Substantia nigra (tissue), 51 donors: ENCODE measurements at places on chromosomes 5 and 9.

- DNase-seq, result no peak
Measured at GRCh38 chr5:6470672-6471071, 22.0 kb downstream of the UBE2QL1 start.

DNA sequence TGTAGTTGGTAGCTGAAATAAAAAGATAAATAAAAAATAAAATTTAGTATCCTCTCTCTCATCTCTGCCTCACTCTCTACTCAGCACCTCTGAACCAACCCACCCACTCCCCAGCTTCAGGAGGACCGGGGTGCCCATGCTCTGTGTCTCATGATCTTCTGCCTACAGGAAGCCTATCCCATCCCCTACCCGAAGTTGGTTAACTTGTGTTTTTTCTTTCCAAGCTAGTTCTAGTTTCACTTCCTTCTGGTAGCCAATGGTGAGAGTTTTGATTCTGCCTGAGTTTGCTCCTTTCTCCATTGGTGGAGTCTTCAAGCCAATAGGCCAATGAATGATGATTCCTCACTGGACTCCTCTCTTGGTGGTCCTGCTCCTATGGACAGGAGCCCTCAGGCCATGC lies 32.1 kb downstream of the SNX24 start:
- DNase-seq, result no peak

DNA sequence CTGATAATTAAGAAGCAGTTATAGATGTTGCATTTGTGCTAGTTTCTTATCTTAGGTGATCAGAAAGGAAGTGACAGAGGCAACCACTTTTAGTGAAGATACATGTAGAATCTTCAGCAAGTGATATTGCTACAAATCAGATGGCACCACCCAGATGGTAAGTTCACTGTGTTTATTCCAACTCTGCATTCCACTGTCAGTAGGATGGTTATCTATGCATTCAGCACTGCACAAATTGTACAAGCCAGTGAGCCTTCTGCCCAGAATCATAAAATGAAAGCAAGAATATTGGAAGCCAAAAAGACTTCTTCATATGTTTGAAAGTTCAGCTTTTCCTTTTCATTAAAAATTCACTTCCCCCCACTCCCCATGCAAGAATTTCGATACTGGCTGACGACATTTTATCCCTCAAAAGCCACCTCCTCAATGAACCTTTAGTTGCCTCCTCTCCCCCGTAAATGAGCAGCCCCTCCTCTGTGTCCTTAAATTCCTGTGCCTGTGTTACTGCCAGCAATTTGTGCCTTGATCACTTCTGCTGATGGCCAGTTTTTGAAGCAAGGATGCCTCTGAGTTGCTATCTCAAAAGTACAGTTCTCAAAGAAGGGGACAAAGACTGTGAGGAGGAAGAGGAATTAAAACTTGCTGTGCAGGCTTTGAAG lies 91.6 kb downstream of the ZSWIM6 start:
- no peak for DNase-seq

DNA sequence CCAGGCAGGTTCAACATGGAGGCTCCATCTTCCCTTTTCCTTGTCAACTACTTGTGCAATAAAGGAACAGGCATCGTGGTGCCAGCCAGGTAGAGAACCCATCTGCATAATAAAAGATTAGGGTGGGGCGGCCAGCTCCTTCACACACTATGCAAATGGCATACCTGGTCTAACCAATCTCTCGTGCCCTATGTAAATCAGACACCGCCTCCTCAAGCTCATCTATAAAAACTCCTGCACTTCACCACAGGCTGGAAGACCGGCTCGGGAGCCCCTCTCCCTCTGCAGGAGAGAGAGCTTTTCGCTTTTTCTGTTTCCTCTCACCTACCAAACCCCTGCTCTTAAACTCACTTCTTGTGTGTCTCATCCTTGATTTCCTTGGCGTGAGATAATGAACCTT lies 244.3 kb upstream of the PUM3 start:
- no peak for DNase-seq

- no peak for DNase-seq
Measured at GRCh38 chr5:17305017-17305416, 87.6 kb downstream of the BASP1 start.

DNA sequence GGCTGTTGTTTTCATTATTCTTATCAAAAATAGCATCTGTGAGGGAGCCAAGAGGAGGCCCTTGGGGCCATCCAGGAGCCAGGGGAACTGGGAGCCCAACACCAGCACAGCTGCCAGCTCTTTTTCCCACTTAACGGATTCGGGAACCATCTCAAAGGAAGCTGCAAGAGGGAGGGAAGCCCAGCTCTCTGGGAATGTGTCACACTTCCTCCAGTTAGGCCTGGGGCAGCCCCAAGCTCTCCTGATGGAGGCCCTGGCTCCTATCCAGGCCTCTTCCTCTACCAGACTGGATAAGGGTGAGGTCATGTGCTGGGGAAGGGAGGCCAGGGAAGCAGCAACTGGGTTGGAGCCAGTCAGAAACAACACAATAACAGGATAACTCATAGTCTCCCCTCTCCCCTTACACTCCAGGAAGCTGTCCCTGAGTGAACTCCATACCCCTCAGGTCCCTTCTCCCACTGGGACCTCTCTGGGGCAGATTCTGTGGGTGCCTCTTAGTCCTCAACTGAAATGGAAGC lies 12.7 kb downstream of the CSF2 start:
- no peak for DNase-seq

GRCh38 chr9:68852941-68853340 lies 147.9 kb downstream of the PIP5K1B start:
- no peak for DNase-seq

DNA sequence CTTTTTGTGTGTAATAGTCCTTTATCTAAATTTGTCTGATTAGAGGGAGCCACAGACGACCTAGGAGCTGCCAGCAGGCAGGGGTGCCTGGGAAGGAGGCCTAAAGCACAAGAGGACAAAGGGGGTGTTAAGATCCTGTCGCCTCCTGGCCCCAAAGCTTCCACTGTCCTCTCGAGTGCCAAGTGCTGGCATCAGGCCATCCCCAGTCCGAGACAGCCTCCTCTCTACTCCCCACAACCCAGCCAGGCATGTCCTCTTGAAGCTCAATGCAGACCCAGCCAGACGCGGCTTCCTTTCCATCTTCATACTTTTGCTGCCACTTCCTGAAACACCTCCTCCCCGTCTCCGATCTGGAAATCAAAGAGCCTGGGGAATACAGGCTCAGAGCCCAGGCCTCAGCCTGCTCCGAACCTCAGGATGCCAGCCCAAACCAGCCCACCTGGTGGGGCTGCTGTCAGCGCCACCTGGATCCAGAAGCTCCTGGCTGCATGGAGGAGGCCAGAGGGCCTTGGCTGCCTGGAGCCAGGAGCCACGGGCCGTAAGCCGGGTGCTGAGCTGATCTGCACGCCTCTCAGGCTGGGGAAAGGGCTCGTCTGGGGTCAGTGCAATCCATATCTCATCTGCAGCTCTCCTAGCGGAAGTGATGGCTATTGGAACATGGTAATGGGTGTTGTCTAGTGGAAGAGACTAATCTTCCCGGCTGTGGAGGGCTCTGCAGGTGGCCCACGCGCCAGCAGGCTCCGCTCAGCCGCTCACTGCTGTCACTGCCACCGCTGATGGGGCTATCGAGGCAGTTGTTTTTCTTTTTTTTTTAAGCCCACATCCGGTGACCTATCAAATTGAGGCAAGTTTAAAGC lies 60.2 kb upstream of the FUBP3 start:
- no peak for DNase-seq

DNA sequence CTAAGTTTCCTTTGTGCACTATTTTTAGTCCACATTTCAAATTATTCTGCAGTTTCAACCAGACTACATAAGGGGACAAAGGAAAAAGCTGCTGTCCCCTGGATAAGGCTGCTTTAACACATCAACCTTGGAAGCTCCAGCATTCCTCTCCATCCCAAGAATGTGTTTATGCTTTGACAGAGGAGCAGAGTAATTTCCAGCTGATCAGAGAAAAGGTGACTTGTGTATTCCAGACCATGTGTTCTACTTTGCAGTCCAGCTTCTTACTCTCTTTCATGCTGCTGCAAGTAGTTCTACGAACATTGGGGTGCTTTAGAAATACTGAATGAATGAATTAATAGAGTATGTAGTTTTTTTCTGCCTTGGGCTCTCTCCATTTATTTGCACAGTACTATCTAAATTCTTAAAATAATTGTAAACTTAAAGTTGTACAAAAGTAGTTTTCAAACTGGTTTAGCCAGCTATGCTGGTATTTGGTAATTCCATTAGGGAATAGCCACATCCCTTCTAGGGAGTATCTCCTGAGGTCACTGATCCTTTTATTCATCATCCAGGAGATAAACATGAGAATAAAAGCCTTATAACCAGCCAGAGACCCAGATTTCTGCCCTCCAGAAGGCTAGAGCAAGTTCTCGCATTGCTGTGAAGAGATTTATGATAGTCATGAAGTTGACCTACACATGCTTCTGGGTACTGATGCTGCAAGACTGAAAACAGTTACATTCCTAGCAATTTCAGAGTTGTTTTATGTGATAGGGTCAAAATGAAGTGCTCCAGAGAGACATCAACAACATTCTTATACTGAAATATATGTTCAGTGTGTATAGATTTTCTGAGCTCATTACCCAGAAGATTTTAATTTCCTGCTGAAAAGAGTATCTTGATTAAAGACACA lies 215.2 kb downstream of the COMMD10 start:
- no peak for DNase-seq

GRCh38 chr5:7763621-7764072 lies 87.3 kb downstream of the CFAP90 start:
- DNase-seq, result peak; percentile 34

DNA sequence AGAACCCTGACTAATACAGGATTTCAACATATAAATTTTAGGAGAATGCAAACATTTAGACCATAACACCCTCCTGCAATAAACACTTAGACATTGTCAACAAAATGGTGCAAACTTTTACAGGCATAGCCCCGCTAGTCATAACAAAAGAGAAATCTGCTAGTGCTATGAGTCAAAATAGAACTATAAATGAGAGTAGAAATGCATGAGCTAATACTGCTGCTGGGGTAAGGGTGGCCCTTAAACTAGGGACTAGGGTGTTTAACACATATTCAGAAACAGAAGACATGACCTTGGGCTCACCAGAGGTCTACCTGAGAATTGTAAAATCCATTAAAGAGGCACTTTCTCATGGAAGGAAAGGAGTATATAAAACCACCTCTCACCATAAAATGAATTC lies 131.6 kb downstream of the TLR4 start:
- no peak for DNase-seq

DNA sequence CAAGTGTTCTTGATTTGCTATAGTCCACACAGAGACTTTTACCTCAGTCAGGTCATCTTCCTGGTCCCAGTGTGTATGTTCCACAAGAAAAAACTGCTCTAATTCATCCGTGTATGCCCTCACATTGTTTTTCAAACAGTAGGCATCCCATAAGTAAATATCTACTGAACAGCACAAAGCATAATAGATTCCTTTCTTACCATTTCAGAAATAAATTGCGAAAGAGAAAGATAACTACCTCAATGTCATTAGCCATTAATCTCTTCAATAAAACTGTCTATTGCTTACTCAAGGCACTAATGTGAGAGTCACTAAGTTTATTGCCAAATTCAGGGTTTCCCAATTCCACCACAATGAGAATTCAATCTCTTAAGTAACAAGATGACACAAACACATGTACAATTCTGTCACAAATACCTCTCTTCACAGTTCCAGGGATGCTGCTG lies 9.6 kb downstream of the FBXW2 start:
- DNase-seq, result no peak

DNA sequence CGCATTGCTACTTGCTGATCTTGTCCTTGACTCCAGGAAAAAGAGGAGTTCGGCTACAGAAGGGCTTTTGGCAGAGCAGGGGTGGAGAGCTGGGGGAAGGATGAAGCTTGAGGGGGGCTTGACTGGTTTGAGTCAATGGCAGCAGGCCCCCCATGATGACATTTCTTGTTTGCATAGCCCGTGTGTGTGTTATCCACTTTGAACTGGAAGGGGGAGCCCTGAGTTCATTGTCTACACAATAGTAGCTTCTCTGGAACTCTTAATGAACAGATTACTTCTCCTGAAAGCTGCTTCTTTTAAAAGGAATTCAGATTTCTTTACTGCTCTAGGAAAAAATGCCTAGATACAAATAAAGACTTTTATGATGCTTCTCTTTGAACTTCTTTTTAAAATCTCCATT lies 2.3 kb downstream of the IFNB1 start:
- DNase-seq, result no peak

- no peak for DNase-seq
Measured at GRCh38 chr5:151602806-151603205, 11.7 kb upstream of the FAT2 start.

DNA sequence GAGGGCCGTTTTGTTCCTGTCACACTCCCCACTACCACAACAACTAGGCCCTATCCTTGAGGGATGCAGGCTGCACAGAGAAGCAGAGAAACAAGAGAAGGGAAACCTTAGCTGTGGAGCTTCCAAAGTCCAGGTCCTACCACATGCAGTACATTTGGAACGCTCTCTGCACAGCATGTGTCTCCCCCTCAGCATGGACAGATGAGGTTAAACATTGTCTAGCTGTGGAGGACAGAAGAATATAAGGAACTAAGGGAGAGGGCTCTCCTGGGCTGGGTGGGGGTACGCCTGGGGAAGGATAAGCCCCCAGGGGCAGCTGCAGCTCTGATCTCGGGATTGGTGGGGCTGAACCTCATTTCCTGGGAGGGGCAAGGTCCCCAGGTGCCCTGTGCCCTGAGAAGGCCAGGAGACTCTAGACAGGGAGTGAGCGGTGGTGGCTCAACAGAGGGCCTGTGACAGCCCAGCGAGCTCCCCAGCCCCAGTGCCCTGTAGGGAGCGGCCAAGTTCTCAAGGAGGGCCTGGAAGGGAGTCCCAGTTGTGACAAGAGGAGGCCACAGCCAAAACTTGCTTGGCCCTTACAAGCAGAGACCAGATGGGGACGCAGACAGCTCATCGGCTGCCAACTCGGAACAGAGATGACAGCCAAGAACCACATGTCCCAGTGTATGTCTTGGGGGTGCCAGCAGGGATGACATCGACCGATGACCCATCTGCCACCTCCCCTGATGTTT lies 30.1 kb downstream of the TSPAN17 start:
- no peak for DNase-seq

DNA sequence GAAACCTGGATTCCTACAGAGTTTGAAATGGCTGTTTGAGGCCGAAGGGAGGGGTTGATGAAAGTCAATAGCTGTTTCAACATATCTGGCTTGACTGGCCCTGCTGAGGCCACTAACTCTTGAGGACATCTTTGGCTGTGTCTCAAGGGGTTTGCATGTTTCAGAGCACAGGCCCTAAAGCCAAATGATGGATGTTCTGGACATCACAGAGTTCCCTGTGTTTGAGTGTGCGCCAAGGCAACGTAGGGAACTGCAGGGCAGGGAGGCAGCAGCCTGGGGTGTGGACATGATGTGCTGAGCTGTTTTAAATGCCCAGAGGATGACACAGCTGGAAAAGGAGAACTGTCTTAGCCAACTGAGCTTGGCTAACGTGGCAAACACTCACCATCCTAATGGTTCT lies 89.6 kb downstream of the RAPGEF1 start:
- DNase-seq, result no peak

GRCh38 chr5:16160706-16161105 lies 18.9 kb downstream of the MARCHF11 start:
- no peak for DNase-seq

- no peak for DNase-seq
Measured at GRCh38 chr5:129653442-129653841, 94.5 kb upstream of the MINAR2 start.
